ENCODE measurements at places on chromosomes 5 and 9.

DNA sequence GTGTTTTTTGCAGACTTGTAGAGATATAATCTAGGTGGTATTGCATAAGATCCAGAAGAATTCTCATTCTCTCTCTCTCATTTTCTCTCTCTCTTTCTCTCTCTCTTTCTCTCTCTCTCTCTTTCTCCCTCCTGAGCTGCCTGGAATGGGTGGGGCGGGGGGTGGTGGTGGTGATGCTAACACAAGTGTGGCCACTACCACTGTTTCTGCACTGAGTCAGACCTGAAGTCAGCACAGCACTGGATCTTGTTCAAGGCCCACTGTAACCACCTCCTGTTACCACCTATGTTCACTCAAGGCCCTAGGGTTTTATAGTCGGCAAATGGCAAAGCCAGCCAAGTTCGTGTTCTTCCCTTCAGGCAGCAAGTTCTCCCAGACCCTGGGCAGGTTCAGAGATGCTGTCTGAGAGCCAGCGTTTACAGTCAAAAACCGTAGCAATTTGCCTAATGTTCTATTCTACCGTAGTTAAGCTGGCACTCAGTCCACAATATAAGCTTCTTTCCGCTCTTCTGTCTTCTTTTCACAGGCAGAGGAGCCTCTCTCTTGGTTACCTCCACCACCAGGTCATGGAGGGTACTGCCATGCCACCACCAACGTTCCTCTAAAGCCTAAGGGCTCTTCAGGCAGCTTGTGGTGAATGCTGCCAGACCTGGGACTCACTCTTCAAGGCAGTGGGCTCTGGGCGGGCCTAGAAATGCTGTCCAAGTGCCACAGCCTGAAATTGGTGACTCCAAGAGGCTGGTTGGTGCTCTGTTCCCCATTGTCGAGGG is 235.7 kb upstream of the PRR16 start:
- no peak for DNase-seq

DNA sequence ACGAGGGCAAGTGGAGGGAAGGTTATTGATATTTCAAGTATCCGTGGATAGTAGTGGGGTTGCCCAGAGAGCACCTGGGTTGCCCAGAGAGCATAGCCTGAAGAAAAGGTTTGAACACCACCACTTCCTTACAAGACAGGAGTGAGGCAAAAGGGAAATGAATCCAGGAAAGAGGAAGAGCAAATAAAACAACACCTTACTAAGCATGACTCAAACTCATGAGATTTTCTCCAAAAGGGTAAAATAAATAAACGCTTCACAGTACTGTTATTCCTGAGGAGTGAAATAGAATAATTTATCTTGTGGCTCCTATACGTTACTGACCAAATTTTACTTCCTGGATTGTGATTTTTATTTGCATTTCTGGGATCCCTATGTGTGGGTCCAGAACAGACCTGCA is 65.2 kb upstream of the PTPRD start:
- DNase-seq, result no peak

DNA sequence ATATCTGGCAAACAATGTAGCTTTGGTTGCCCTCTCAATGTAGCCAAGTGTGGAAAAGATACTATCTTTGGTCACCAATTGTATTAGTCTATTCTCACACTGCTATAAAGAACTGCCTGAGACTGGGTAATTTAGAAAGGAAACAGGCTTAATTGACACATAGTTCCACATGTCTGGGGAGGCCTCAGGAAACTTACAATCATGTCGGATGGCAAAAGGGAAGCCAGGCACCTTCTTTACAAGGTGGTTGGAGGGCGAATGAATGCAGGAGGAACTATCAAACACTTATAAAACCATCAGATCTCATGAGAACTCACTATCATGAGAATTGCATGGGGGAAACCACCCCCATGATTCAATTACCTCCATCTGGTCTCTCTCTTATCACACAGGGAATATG is 133.1 kb upstream of the TBCA start:
- no peak for DNase-seq

GRCh38 chr9:37163299-37163698 is 42.9 kb downstream of the ZCCHC7 start:
- DNase-seq, result no peak

GRCh38 chr5:146109379-146109778 is 4.0 kb upstream of the PLAC8L1 start:
- DNase-seq, result no peak
